ENCODE measurements at places on chromosomes 1 and 21. TPM values are rescaled to one million over a fixed set of nuclear protein-coding genes. Genes with fewer than 3 reads are reported as not detected.

DNA sequence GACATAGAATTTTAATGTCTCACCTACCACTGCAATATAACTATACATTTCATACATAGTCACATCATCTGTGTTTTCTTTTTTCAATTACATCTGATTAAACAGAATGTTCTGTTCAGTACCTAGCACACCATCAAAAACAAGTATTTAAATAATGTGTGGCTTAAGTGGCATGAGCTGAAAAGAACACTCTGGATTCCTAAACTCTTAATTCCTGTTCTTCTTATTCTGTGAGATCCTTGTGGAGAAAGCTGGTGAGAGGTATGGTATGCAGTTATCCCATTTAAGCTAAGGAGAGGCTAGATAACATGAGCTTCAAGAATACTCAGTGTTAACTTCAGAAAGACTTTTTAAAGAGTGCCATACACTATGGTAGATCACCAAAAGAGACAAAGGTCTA lies 5.5 kb downstream of the TP53BP2 start:
- peaks cover 76% of the 10 kb centered on the region for H3K4me1 ChIP-seq
- H3K27ac ChIP-seq, result no peak overlapping the region
- H3K36me3 ChIP-seq, result no peaks in the 10 kb centered on the region
- DNase-seq, result no peak
- no peaks in the 10 kb centered on the region for H3K27me3 ChIP-seq
- no peak overlapping the region for H3K4me3 ChIP-seq

DNA sequence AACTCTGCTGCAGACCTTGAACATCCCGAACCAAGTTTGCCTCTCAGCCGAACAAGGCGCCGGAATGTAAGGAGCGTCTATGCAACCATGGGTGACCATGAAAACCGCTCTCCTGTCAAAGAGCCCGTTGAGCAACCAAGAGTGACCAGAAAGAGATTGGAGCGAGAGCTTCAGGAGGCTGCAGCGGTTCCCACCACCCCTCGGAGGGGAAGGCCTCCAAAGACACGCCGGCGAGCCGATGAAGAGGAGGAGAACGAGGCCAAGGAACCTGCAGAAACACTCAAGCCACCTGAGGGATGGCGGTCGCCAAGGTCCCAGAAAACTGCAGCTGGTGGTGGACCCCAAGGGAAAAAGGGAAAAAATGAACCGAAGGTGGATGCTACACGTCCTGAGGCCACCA lies 44.0 kb downstream of the ZBTB17 start:
- H3K27me3 ChIP-seq, result no peaks in the 10 kb centered on the region
- H3K36me3 ChIP-seq, result peaks cover 100% of the 10 kb centered on the region
- no peak overlapping the region for H3K4me3 ChIP-seq
- H3K27ac ChIP-seq, result no peak overlapping the region
- H3K4me1 ChIP-seq, result no peaks in the 10 kb centered on the region
- no peak for DNase-seq

DNA sequence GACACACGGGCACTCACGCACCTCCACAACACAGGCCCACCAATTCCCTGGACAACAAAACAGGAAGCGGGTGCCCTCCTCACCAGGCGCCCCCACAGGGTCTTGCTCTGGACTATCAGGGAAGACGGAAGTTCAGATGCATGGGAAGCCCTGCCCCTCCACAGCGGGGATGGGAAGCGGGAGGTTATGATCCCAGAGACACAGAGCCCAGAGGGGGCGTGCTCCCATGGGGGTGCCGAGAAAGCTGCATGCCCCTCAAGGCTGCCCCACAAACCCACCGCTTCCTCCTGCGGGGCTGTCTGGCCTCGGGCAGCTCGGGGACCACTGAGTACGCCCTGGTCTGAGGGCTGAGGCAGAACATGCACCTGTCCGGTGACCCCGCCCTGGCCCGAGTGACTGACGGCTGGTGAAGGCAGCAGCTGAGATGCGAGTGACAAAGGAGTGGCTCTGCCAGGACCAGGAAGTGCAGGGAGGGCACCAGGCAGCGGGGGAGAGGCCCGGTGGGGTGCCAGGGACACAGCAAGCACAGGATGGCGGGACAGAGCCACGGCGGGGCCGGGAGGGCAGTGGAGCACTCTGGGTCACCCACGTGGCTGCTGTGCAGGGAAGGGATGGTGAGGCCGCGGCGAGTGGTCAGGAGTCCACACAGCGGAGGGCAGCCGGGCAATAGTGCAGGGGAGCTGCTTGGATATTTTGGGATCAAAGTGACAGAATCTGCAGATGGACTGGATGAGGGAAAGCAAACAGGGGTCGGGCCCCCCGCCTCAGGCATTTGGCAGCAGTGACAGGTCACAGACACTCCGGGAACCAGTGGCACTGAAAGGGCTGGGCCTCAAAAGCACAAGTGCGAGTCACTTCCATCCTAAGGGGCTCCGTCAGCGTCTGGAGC lies 18.6 kb downstream of the NADK start:
- H3K36me3 ChIP-seq, result peaks cover 93% of the 10 kb centered on the region
- no peak for DNase-seq
- peak overlapping the region; percentile 70 for H3K27ac ChIP-seq
- peaks cover 36% of the 10 kb centered on the region for H3K4me1 ChIP-seq
- H3K4me3 ChIP-seq, result no peak overlapping the region
- H3K27me3 ChIP-seq, result no peaks in the 10 kb centered on the region

DNA sequence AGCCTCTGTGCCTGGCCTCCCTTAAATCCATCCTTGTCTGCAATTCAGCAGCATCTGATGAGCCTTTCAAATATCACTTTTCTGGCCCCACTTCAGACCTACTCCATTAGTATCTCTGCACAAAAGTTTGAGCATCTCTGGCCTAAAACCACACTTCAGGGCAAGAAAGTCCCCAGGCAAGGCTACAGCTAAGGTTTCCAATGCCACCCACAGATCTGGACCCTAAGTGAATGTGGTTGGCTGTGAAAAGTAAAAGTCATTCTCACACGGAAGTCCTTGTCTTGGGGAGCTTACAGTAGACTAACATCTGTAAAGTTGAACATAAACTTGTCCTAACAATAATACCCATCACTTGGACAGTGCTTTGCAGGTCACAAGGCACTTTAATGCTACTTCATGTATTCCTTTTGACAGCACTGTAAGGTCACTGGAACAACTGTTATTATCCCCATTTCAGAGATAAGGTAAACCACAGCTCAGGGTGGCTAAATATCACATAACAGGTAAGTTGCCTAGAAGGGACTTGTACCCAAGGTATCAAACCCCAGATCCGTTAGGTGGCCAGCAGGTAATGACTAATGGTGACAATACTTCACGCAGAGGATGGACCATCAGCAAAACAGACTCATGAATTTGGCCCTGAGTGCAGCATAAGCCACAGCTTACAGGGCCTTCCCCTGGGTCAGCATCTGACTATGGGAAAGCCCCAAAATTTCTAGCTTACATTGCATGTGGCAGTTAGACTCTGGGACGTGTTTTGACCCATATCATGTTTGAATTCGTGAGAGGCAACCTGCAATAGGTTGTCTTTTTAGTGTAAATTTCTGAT lies 356.0 kb downstream of the HHAT start:
- H3K4me1 ChIP-seq, result no peaks in the 10 kb centered on the region
- H3K27ac ChIP-seq, result no peak overlapping the region
- H3K36me3 ChIP-seq, result no peaks in the 10 kb centered on the region
- no peaks in the 10 kb centered on the region for H3K27me3 ChIP-seq
- no peak overlapping the region for H3K4me3 ChIP-seq

- no peak for DNase-seq
- H3K4me1 ChIP-seq, result peaks cover 13% of the 10 kb centered on the region
- no peak overlapping the region for H3K27ac ChIP-seq
- no peak overlapping the region for H3K4me3 ChIP-seq
Observed at GRCh38 chr21:37528150-37528937, 161.8 kb downstream of the DYRK1A start.

GABRD gene
- total RNA-seq, result 2.7 TPM

ATXN7L2 gene
- total RNA-seq, result 3.8 TPM
